ENCODE measurements at places on chromosomes 6 and 20.

DNA sequence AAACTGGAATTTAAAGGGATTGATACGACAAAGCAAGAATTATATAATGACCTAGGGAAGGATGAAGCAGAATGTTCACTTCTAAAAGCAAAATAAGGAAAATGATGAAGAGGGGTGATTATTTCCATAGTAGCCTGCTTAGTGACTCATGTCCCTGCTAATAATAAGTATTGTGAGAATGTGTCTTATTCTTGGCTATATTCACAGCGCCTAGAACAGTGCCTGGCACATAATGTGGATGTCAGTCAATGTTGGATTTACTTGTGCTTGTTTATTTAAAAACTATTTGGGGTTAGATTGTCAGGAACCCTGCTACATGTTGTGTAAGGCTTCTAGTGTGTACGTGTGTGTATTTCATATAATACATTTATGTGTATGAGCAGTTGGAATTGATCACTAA is 85.1 kb downstream of the ZFAND3 start:
- no peak for DNase-seq

DNA sequence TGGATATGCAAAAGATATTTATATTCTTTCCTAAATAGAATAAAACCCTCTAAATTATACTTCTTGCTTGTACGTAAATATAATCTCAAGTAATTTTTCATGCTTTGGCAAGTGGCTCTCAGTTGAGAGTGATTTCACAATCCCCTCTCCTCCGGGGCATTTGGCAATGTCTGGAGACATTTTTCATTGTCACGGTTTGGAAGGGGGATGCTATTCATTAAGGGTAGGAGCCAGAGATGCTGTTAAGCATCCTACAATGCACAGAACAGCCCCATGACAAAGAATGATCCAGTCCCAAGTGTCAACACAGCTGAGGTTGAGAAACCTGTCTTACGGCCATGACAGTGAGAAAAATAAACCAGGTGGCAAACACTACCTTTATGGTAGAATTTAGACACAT is 75.7 kb downstream of the AGPAT4 start:
- no peak for DNase-seq

DNA sequence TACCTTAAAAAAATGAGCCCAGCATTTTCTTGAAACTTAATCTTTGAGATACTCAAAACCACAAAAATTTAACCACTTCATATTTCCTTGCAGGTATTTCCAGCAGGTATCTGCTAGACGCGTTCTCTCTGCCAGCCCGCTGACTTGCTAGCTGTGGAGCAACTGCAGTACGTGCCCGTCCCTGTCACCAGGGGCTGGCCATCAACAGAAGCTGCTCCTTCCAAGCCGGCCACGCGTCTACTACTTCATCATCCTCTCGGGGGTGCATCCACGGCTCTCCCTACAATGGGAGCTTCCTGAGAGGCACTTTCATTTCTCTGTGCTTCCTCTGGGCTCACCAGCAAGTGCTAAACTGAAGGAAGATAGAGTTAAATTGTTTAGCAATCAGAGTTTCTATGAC is 132.4 kb downstream of the DTNBP1 start:
- DNase-seq = no peak

- no peak for DNase-seq
Measured at GRCh38 chr20:62437927-62438326, 10.6 kb upstream of the RBBP8NL start.

DNA sequence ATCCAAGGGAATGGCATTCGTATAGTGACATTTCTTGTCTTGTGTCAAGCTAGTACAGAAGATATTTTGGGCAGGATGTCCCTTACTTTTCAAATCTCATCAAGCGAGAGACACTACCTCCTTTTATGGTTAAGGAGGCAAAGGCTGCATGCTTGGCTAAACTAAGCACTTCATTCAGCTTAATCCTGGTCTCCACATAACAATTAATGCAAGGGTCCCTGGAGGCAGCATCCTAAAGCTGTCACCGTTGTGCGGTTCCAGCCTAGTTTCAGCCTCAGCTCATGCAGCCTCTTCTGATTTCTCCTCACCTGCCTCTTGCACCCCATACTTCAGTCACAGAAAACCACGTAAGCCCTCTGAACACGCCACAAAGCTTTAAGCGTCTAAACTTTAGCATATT is 67.1 kb upstream of the SLC22A23 start:
- DNase-seq = no peak

GRCh38 chr6:150940941-150941340 is 75.4 kb downstream of the MTHFD1L start:
- no peak for DNase-seq

GRCh38 chr6:43773050-43773979 is 3.3 kb downstream of the VEGFA start:
- no peak for DNase-seq

- no peak for DNase-seq
Measured at GRCh38 chr20:38883081-38883980, 42.9 kb upstream of the FAM83D start.

DNA sequence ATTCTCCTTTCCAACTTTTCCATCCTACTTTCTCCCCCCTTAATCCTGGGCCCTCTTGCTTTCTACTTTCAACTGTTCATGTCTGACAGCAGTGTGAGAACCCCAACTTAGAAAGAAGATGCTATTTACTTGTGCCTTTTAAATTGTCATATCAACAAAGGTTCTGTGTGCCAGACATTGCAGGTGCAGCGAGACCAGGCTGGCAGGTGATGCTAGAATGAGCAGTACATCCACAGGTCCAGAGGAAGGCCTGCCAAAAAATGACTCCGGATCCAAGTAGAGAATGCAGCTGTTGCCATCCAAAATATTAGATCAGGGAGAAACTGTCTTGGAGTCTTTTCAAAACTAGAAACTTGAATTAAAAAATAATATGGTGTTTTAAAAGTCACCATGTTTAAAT is 510.5 kb downstream of the LMBRD1 start:
- DNase-seq = no peak

- DNase-seq = no peak
Measured at GRCh38 chr6:166306378-166307081, 1.7 kb downstream of the PRR18 start.

- DNase-seq = no peak
Measured at GRCh38 chr6:99017150-99017549, 69.4 kb upstream of the FBXL4 start.

GRCh38 chr6:5672581-5673011 is 334.1 kb downstream of the NRN1 start:
- DNase-seq = no peak

DNA sequence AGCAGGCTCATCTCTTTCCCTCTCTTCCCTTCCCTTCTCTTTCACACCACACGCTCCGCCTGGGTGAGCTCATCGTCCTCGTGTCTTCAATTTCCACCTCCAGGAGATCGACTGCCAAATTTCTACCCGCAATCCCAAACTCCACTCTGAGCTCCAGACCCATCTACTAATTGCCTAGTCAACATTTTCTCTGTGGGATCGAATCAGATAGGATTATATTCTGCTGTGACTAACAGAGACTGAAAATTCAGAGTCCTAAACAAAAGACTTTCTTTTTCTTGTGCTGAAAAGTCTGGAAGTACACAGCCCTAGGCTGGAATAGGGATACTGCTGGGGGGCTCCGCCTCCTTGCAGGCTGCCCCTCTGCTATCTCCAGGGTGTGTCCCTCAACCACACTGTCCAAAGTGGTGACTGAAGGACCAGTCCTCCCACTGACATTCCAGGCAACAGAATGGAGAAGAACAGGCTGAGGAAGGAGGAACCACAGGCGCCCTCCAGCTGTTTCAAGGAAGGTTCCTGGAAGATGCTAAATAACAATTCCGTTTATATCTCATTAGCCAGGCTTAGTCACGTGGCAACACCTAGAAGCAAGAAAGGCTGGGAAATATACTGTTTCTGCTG is 5.0 kb upstream of the HSPA12B start:
- no peak for DNase-seq

DNA sequence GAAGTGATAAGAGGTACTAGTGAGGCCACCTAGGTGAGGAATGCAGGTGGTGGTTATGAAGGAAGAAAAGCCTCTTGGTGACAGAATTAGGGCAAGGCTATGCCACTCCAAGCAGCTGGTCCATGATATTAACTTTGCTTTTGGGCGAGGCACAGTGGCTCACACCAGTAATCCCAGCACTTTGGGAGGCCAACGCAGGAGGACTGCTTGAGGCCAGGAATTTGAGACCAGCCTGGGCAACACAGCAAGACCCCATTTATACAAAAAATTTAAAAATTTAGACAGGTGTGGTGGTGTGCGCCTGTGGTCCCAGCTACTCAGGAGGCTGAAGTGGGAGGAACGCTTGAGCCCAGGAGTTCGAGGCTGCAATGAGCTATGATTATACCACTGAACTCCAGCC is 56.1 kb downstream of the SERAC1 start:
- no peak for DNase-seq

DNA sequence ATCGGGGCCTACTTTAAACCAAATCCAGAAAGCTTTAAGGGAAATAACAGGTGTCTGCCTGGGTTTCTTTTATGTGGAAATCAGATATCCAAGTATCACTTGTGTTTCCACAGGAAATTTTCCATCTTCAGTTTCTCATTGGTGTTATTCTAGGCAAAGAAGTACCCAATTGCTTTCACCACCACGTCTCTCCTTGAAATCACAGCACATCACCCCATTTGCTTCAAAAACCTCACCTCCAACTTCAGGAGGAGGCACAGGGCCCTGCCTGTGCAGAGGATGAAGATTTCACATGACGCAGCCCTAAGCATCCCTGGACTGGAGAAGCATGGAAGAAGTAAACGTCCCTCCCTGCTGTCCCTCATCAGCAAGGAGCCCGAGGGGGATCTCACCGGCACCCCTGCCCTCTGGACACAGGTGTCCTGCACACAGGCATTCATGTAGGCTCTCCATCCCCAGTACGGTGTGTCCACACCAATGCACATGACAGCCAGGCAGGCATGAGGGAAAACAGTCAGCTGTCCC is 182.3 kb downstream of the TBXT start:
- DNase-seq = no peak

DNA sequence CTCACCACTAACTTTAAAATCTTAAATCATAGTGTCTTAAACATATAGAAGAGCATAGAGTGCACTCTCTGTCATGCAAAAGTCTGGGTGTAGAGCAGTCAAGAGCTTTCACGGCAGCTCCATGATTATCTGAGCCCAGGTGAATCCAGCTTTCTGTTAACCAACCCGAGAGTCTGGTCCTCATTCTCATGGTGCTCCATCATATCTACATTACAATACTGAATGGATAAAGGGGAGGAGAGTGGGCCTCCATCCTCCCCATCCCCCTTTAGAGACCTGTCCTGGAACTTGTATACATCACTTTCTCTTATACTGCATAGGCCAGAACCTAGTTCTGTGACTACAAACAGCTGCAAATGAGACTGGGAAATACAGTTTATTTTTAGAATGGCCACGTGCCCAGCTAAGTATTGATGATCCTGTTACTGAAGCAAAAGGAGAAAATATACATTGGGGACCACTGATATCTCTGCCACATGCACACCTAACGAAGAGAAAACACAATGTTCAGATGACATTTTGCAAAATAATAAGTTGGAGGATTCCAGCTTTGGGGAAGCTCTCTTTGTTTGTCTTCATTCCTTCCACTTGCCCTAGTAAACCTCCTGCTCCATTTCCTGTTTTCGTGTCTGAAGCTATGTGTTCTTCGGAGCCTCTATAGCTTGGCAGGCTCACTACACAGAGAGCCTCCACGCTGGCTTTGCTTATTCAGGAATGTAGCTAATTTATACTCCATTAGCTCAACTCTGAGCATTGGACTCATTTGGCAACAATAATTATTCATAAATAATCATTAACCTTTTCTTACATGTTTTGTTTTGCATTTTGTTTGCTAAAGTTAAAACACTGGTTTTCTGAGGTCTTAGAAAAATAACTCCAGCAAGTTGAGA is 110.1 kb downstream of the IYD start:
- DNase-seq = no peak

DNA sequence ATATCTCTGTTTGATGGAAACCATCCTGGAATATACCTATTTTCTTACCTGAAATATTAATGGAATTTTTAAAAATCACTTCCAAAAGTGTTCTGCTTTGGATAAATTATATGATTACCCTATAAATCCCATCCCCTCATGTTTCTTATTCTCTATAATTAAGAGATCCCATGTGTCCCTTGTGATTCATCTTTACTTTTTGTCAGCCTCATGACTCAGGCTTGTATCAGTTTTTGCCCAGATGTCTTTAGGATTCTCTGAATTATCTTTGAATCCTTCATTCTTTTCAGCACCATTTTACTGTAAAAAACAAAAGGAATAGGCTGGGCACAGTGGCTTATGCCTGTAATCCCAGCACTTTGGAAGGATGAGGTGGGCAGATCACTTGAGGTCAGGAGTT is 804.5 kb upstream of the CITED2 start:
- DNase-seq = no peak

- DNase-seq = no peak
Measured at GRCh38 chr6:72622094-72622940, 453 bp downstream of the KCNQ5 start.

- DNase-seq = no peak
Measured at GRCh38 chr6:20997770-20998147, 463.5 kb downstream of the CDKAL1 start.

DNA sequence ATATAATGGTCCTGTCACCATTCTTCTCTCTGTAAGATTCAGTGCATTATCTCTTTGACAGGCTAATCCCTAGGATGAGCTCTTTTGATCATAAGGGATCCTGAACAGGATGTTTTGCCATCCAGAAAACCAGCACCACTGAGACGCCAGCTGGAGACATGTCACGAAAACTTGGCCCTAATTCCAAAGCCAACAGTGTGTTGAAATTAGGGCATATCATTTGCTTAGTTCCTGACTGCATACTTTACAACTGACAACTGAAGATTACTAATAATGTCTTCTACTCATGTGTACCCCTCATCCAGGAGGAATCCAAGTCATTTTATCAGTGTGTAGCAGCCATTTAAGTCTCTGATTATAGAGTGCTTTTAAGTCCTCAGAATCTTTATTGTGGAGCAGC is 243.6 kb downstream of the KCNQ5 start:
- no peak for DNase-seq

- no peak for DNase-seq
Measured at GRCh38 chr6:15504581-15505350, 158.1 kb downstream of the DTNBP1 start.

DNA sequence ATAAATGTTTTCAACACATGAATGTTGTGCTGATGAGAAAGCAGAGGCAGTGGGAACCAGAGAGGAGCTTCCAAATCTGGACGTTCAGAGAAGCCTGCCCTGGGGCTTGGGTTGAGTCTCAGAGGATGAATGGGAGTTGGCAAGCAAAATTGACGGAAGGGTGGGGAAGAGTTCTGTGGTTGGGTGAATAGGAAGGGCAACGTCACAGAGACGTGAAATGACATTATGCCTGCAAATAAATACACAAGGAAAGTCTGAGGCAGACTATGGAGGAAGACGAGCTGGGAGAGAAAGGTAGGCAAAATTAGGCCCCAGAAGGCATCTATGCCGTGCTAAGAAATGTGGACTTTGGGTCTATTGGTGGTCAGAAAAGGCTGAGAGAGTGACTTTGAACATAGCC is 25.2 kb upstream of the SGK1 start:
- no peak for DNase-seq
